ENCODE measurements at places on chromosomes 12 and 14. TPM values are rescaled to one million over a fixed set of nuclear protein-coding genes. Genes with fewer than 3 reads are reported as not detected.

Gene TMEM132D
- total RNA-seq: 0.10 TPM

Gene MIP
- total RNA-seq: not detected

Gene SYT1
- 0.15 TPM for total RNA-seq

Gene CLEC2B
- 81.2 TPM for total RNA-seq

- no peak for DNase-seq
Observed at GRCh38 chr12:71445071-71445470, 5.5 kb downstream of the LGR5 start.

- DNase-seq: no peak
Observed at GRCh38 chr14:89117012-89117411, 292.6 kb downstream of the TTC8 start.

- DNase-seq: no peak
Observed at GRCh38 chr12:122215771-122216170, 10.1 kb downstream of the DIABLO start.

DNA sequence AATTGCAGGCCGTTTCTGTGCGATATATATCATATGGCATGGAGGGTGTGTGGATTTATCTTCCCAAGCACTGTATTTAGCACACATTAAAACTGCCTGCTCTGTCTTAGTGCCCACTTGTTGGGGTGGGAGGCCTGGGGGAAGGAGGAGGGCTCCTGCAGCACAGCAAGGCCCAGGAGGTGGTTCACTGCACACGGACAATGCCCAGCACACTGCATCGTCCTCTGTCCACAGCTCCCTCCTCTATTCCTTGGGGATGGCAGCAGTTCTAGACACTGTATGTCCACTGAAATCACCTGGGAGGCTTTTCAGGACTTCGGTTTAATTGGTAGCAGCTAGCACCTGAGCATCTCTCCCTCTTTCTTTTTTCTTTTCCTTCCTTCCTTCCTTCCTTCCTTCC is 161.2 kb downstream of the KTN1 start:
- no peak for DNase-seq

- DNase-seq: no peak
Observed at GRCh38 chr12:12008931-12009611, 61.7 kb upstream of the BCL2L14 start.

GRCh38 chr12:118193958-118194357 is 58.0 kb downstream of the PEBP1 start:
- DNase-seq: no peak

GRCh38 chr14:104105071-104105821 is 19.7 kb downstream of the ASPG start:
- DNase-seq: peak; percentile 62

- no peak for DNase-seq
Observed at GRCh38 chr12:8906266-8907180, 7.8 kb upstream of the PHC1 start.

DNA sequence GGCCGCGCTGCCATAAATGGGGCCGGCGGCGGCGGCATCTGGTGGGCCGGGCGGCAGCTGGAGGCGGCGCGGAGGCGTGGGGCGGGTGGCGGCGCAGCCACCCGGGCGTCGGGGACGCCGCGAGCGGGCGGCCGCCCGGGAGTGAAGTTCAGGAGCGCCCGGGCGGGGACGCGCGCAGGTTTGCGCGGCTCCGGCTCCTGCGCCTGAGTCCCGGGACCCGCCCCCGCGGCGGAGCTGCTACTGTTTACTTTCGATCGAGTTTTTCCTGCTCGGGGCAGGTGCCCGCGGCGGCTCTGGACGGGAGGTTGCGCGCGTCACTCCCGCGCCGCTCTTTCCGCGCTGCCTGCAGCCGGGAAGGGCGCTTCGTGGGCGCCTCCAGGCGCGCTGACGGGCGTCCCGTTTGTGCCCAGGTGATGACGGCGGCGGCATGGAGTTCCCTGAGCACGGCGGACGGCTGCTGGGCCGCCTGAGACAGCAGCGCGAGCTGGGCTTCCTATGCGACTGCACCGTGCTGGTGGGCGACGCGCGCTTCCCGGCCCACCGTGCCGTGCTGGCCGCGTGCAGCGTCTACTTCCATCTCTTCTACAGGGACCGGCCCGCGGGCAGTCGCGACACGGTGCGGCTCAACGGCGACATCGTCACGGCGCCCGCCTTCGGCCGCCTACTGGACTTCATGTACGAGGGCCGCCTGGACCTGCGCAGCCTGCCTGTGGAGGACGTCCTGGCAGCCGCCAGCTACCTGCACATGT is at the start of gene ZBTB42:
ZBTB42 (plus strand) TSS at position 331 of the 749 bp plus-strand sequence; CDS start at position 428, 97 bp downstream.
- DNase-seq: no peak

- no peak for DNase-seq
Observed at GRCh38 chr14:102825307-102826095, 48.3 kb downstream of the TRAF3 start.

DNA sequence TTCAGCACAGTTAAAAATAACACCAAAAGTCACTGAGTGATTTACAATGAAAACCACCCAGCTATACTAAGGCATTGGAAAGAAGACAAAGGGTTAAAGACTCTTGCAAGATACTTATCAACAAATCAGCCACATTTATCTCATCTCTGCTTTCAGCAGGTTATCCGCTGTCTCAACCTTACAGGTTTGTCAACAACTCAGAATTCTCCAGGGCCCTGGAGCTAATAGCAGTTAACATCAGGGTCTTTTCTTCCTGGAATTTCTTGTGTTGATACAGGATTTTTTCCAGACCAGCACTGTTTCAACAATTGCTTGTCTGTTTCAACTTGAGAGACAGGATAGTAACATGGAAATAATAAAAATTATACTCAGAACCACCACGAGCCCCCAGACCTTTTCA is 3.5 kb downstream of the PKP2 start:
- no peak for DNase-seq

DNA sequence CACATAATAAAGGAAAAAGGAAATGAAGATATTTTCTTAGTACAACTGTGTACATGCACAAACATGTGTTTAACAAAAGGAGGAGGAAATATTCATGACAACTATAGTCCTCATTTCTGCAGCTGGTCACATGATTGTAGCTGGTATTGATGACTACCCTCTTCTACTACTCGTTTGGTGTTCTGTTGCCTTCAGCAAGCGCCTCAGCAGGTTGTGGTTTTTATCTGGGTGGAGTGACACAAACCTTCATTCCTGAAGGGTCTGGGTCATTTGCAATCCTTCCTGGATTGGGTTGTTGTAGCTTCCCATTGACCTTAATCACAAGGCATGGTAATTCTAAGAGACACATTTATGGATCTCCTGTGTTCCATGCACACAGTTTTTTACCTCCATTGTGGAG is 1009.9 kb upstream of the USP15 start:
- no peak for DNase-seq

GRCh38 chr12:67067453-67068203 is 201.5 kb upstream of the CAND1 start:
- no peak for DNase-seq

GRCh38 chr12:46930101-46930500 is 104.3 kb upstream of the SLC38A4 start:
- DNase-seq: no peak

- DNase-seq: no peak
Observed at GRCh38 chr14:81311141-81311540, 89.0 kb downstream of the STON2 start.

DNA sequence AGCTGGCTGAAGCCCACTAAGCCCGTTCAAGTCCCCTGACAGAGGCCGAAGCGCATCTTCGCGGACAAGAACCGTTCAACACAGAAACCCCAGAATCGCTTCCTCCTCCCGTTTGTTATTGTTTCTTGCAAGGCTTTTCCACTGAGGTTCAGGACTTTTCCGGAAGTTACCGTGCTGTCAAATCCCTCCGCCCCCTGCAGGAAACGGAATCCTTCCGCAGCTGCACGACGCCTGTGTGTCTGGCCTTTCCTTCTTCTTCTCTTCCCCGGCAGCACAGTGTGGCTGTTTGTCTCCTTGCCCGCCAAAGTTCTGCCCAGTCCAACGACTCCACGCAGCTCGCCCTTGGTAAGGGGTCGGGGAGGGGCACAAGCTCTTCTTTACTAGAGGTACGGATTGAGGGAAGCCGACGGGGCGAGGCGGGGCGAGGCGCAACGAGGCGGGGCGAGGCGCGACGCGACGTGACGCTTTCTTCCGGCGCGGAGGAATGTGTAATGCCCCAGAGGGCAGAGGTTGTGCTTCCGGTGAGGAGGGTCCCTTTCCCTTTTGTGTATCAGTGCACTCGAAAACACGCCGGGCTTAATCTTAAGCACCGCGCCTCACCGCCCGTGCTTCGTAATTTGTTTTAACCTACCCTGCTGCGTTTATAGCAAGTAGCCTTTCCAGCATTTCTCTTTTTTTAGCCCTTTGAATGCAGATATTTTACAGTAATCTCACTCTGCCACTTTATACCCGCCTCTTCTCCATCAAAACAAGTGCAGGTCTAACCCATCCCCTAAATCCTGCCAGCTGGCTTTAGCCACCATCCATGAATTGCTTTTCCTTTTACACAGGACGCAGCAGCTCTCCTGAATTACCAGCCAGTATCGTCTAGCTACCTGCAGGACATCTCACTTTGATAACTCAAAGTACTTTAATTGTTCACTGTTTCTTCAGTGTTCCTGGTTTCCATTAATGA is at the start of gene KDM5A:
KDM5A (minus strand) TSS at position 179 of the 955 bp plus-strand sequence. CDS start 229 bp downstream, outside the sequence.
- peak; percentile 93 for DNase-seq

GRCh38 chr14:52117111-52117832 is 48.4 kb upstream of the NID2 start:
- no peak for DNase-seq

GRCh38 chr12:93315385-93315906 is 62.3 kb upstream of the NUDT4 start:
- DNase-seq: no peak

GRCh38 chr12:68175557-68176061 is 16.1 kb upstream of the IFNG start:
- DNase-seq: no peak

DNA sequence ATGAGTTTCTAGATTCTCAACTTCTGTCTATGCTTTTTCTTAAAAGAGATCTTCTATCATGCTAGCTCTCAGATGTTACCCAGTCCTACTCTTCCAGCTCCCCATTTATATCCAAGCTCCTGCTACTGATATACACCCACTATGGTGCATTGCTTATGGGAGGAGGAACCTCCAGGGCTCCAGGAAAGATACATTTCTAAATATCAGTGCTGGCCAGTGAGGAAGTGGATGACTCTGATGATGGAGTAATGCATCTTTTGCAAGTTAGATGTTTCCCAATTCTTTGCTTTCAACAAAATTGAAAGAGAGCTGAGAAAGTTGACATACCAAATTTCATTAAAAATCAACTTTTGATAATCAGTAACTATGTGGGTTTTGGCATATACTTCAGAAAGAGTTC is 105.7 kb upstream of the RESF1 start:
- DNase-seq: no peak

DNA sequence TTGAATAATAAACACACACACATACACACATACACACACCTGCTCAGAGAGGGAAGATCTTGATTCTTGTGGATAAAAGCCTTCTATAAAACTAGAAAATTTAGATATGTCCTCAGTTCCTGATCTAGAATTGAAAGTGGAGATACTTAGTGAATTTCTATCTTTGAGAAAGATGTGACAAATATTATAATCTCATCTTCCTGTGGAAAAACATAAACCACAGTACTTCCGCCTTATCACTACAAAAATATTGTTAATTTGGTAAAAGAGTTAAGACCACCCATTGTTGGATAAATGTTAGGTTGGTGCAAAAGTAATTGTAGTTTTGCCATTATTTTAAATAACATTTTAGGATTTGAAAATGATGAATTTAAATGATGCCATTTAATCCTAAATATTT is at the start of gene KLRK1:
KLRK1 (minus strand) TSS at position 138 of the 400 bp plus-strand sequence. CDS start 1,231 bp downstream, outside the sequence.
- DNase-seq: no peak

Data from suprapubic skin (tissue), 4 donors.